ENCODE measurements at places on chromosomes 1 and 21. TPM values are rescaled to one million over a fixed set of nuclear protein-coding genes. Genes with fewer than 3 reads are reported as not detected.

The ESPN gene
- 0.45 TPM for total RNA-seq

The USH2A gene
- not detected for total RNA-seq

The BARHL2 gene
- total RNA-seq = not detected

The CDK18 gene
- total RNA-seq = 0.94 TPM

The IVL gene
- not detected for total RNA-seq

The ZNF695 gene
- 2.0 TPM for total RNA-seq

The BTBD8 gene
- total RNA-seq = 1.8 TPM

The PODN gene
- total RNA-seq = 0.45 TPM

The CSF3R gene
- total RNA-seq = not detected

The PLA2G4A gene
- 4.1 TPM for total RNA-seq

The FCRL6 gene
- not detected for total RNA-seq

The CYP4A11 gene
- total RNA-seq = not detected

The CTSK gene
- total RNA-seq = 3.2 TPM

The MCOLN2 gene
- not detected for total RNA-seq

The CD1D gene
- not detected for total RNA-seq

The ASCL5 gene
- total RNA-seq = not detected

The C1orf185 gene
- total RNA-seq = not detected

The KIF26B gene
- 0.09 TPM for total RNA-seq

The RHBDL2 gene
- total RNA-seq = 0.09 TPM

The VHLL gene
- total RNA-seq = 0.09 TPM

The CADM3 gene
- total RNA-seq = 8.9 TPM

The LEFTY1 gene
- total RNA-seq = not detected

The MMEL1 gene
- 1.3 TPM for total RNA-seq

The LEPROT gene
- total RNA-seq = 33.3 TPM

The TENT5C gene
- 0.09 TPM for total RNA-seq

The LHX4 gene
- total RNA-seq = not detected

The UCHL5 gene
- total RNA-seq = 27.4 TPM

The ZNF683 gene
- total RNA-seq = not detected

The CCDC28B gene
- 18.3 TPM for total RNA-seq

The KCNJ15 gene
- 0.18 TPM for total RNA-seq

The HUNK gene
- total RNA-seq = not detected

The CD5L gene
- total RNA-seq = not detected

The KLHDC9 gene
- 0.66 TPM for total RNA-seq

The AADACL3 gene
- not detected for total RNA-seq

The RNU1-3 gene
- total RNA-seq = 5,329 TPM

Measured in endothelial cell of coronary artery (primary cell).